ENCODE measurements at places on chromosomes 6 and 20.
A peak's percentile ranks its signal among the peaks of the same experiment; 100 is the strongest.

GRCh38 chr20:52060794-52061714 is 130.5 kb downstream of the ZFP64 start:
- DNase-seq, result no peak

DNA sequence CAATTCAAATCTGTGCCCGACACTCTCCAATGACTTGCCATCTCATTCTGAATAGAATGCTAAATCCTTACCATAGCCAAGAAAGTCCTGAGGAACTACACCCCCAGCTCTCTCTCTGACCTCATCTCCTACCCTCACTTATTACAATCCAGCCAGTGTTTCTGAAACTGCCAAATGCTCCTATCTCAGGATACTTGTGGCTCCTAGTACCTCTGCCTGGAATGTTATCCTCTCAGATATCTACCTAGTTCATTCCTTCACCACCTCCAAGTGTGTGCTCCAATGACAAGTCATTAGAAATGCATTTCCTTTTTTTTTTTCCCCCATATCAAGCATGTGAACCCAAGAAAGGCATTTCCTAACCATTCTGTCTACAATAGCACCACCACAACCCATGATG is 24.4 kb downstream of the ZNF184 start:
- no peak for DNase-seq

GRCh38 chr20:51457533-51457932 is 85.0 kb downstream of the NFATC2 start:
- DNase-seq, result no peak

DNA sequence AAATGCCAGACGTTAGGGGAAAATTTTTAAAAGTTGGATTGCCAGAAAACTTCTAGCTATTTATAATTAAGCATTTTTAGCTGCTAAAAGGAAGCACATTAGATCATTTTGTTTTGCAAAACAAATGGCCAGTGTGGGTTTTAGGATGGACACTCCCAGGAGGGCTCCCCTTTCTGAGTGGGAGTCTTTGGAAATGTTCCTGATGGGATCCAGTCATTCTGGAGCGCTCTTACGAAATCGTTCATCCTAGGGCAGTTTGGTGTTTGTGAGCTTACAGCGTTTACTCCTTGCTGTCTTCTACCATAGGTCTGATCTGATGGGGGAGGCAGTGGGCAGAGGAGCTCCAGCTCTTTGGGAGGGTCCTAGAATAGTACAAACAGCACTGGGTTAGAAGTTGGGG is 14.7 kb downstream of the GNAS start:
- no peak for DNase-seq

- no peak for DNase-seq
Measured at GRCh38 chr6:155994086-155994485, 538.4 kb upstream of the NOX3 start.

- no peak for DNase-seq
Measured at GRCh38 chr20:49501917-49502316, 19.4 kb upstream of the KCNB1 start.

GRCh38 chr6:5398530-5398929 is 137.2 kb downstream of the FARS2 start:
- DNase-seq, result peak; percentile 24

GRCh38 chr20:34651200-34651599 is 25.7 kb downstream of the PIGU start:
- no peak for DNase-seq

GRCh38 chr6:24908650-24909035 is 27.1 kb downstream of the RIPOR2 start:
- no peak for DNase-seq

GRCh38 chr6:95599706-95600105 is 22.4 kb downstream of the MANEA start:
- DNase-seq, result no peak

- DNase-seq, result peak; percentile 90
Measured at GRCh38 chr6:135280375-135281136, 99.4 kb downstream of the MYB start.

- no peak for DNase-seq
Measured at GRCh38 chr6:71533939-71534379, 245.3 kb downstream of the OGFRL1 start.

GRCh38 chr6:42923666-42924065 is 5.6 kb upstream of the CNPY3 start:
- DNase-seq, result no peak

DNA sequence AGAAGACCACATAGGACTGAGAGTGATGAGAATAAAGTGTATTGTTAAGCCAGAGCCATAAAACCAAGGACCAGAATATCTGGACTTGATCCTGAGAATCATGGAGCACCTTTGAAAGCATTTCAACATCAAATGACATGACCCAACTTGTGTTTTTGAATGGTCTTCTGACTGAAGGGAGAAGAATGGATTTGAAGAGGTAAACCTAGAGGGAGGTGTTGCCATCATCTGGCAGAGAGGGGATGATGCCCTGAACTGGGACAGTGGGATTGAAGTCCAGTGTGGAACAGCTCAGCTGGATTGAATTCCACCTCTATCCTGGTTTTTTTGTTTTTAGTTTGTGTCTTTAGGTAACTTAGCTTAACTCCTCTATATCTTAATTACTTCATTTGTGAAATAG is 570.0 kb downstream of the TBC1D32 start:
- DNase-seq, result no peak

GRCh38 chr6:139325125-139325524 is 33.3 kb upstream of the TXLNB start:
- DNase-seq, result no peak

DNA sequence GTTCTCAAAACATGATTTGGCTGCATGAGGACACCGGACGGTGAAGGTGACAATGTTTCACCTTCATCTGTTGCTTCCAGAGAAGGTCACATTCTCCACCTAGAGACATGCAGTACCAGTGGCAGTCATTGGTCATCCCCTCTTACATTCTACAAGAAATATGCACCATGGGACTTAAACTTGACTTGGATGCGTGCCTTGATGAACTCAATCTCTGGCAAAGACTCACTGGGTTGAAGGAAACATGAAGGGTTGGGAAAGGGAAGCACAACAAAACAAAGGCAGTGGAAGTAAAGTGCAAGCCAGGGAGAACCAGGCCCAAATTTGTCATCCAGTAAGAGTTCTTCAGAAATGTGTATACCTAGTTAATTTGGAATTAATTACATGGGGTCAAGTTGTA is 39.4 kb upstream of the ARMH2 start:
- DNase-seq, result no peak

DNA sequence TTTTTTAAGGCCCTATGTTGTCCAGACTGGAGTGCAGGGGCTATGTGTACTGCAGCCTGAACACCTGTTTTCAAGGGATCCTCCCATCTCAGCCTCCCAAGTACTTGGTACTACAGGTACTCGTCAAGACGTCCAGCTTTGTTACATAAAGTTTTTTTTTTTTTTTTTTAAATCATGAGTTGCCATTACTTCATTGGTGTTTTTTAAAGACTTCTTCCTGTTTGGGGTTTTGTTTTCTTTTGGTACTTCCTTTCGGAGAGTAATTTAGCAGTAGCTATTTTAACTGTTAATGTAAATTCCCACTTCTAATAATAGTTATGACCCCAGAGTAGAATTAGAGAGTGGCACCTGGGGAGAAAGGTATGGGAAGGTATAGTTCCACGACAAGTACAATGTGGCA is 10.5 kb downstream of the ZNFX1 start:
- DNase-seq, result no peak

GRCh38 chr6:13285705-13286104 is 42.6 kb downstream of the TBC1D7 start:
- DNase-seq, result no peak

DNA sequence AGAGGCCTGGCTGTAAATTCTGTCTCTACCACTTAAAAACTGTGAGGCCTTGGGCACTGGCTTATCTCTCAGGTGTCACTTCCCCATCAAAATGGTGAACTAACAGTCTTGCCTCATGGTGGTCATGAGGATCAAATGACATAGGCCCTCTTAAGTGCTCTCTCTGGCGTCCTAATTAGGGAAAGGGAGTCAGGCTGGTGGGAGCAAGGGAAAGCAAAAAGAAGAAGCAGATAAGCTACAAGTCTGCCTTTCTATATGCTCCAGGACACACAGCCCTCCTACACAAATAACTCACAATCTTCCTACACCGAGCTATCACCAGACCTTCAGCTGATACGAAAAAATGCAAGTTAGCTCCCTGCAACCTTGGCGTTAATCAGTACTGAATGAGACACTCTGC is 19.5 kb upstream of the SLC22A16 start:
- no peak for DNase-seq

GRCh38 chr6:30463651-30464618 is 25.4 kb upstream of the HLA-E start:
- no peak for DNase-seq

- DNase-seq, result no peak
Measured at GRCh38 chr6:131250936-131251335, 115.7 kb downstream of the AKAP7 start.

DNA sequence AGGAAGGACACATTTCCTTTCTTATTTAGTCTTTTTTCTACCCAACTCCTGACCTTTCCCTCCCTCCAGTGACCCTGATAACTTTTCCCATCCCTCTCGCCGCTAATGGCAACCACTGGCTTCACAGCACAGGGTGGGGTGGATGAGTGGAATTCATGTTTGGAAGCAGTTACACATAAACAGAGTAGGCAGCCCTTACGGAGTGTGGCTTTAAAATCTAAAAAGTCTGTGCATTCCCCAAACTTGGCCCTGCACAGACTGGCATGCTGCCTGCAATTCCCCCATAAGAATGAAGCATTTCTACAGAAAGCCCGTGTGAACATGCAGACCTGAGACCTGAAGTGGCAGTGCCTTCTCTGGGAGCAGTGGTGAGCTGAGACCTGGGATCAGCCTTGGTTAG is 275.9 kb upstream of the PRND start:
- DNase-seq, result peak; percentile 13

DNA sequence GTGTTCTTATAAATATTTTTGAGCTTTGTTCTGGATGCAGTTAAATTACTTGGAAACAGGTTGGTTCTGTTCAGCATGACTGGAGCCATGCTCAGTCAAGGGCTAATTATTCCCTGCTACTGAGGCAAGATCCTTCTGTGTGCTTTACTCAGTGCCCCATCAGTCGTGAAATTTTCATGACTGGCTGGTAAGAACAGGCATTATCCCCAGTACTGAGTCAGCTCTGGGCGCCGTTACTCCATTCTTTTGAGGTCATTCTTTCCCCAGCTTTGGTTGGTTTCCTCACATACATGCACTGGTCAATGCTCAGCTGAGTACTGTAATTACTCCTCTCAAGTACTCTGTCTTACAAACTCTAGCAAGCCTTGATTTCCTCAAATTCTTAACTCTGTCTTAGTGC is 71.3 kb downstream of the CDKAL1 start:
- DNase-seq, result no peak

DNA sequence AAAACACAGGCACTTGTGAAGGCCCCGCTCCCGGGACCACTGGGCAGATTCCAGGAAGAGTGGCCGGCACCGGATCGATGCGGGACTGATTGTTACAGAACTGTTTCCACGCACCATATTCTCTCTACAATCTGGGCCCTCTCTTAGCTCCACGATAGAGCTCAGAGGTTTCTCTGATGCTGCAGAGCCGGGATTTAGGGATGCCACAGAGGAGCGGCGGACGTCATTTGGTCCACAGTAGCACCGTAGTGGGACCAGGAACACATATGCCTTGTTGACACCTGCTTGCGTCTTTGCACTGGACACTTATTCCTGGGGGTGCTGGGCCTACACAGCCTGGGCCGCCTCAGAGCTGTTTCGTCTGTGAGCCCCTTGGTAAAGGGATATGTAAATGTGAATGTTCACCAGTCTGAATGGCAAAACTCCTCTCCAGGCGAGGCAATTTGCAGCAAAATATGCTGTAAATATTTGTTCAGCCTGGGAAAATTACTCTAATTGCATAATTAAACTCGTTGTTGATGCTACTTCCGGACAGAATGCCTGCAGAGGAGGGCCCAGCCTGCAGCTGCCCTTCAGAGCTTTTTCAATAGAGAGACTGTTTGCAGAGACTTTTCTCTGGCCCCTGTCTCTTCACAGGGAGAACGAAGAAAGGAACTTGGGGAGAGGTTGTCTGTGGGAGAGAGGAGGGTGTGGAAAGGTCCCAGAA is 9.4 kb downstream of the PCK1 start:
- DNase-seq, result no peak

DNA sequence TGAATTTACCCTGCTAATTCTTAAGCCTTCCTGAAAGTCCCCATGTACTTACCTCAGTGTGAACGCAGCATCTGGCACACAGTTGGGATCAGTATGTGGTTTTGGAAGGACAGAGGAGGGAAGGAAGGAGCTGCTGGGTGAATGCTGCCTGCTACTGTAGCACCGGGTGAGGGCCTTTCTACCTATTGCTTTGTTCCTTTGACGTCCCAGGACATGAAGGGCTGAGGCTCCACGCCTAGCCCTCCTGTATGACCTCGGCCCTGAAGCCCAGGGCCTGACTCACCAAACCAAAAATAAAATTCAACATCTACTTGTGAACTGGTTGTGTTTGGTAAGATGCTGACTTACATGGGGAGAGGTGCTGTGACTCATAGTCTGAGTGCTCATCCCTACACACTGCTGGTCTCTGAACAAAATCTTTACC is 51.1 kb downstream of the ARID1B start:
- DNase-seq, result peak; percentile 33

GRCh38 chr6:3261518-3261820 is 2.7 kb downstream of the PSMG4 start:
- no peak for DNase-seq

All from fibroblast of skin of left biceps (primary cell).